Adipocyte (in vitro differentiated cells): ENCODE measurements at places on chromosomes 16 and 17.

DNA sequence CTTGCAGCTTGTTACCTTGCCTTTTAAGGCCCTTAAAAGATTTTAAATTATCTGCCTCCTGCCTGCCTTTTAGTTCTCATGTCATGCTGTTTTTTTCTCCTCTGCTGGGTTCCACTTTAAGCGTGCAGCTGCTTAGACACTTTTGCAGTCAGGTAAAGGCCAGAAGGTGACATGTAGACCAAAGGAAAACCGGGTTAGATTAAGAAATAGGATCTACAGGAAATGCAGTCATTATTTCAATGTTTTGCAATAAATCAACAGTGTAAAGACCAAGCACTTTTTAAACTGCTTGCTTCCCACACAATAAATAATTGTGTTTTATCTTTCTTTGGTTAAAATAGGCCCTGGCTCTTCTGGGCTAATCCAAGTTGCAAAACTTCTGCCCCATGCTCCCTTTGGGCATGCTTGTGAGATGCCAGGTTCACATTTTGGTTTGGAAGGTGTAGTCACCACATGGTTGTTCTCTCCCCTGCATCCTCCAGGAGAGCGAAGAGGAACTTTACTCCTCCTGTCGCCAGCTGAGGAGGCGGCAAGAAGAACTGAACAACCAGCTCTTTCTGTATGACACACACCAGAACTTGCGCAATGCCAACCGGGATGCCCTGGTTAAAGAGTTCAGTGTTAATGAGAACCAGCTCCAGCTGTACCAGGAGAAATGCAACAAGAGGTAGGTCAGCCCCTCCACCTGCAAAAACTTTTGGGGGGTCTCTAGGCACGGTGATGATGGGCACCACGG, 54.9 kb downstream of the SDR42E1 start:
- DNase-seq = peak; percentile 60

- peak; percentile 14 for DNase-seq
These were observed 439.0 kb upstream of the ASIC2 start for GRCh38 chr17:33732116-33732515.

DNA sequence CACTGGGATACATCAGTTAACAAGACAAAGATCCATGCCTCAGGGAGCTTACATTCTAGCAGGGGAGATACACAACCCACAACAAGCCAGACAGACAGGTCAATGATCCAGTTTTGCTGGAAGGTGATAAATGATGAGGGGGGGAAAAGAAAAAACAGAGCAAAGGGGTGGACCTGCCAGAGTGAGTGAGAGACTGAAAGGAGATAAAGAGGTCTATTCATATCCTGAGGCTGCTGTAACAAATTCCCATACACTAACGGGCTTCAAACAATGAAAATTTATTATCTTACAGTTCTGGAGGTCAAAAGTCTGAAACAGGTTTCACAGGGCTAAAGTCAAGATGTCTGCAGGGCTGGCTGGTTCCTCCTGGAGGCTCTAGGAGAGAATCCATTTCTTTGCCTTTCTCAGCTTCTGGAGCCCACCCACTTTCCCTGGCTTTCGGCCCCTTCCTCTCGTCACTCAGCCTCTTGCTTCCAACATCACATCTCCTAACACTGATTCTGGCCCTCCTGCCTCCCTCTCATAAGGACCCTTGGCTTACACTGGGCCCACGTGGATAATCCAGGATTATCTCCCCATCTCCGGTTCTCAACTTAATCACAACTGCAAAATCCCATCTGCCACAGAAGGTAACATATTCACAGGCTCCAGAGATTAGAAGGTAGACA, 81.5 kb downstream of the GAS7 start:
- no peak for DNase-seq

- DNase-seq = no peak
These were observed 107.3 kb downstream of the CMIP start for GRCh38 chr16:81551821-81552304.

- no peak for DNase-seq
These were observed 799.0 kb downstream of the KCNJ2 start for GRCh38 chr17:70968302-70968701.

DNA sequence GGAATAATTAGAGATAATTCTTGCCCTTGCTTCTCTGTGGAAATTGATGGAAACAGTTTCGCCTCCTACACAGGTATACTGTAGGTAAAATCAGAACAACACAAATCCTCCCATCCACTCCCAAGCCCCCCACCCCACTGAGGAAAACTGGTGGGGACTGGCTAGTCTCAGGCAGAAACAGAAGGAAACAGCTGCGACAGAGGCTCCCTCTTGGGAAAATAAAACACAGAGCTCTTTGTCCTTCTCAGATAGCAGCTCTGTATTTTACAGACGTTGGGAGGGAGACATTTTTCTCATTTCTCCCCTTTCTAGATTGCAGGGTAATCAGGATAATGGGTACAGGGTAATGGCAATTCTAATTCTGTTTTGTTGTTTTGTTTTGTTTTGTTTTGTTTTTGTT, 1.1 kb downstream of the SLFN13 start:
- no peak for DNase-seq

- no peak for DNase-seq
These were observed 22.7 kb downstream of the HS3ST3B1 start for GRCh38 chr17:14323522-14323981.

GRCh38 chr17:30379303-30379902, 676 bp downstream of the CPD start:
- DNase-seq = peak; percentile 41

DNA sequence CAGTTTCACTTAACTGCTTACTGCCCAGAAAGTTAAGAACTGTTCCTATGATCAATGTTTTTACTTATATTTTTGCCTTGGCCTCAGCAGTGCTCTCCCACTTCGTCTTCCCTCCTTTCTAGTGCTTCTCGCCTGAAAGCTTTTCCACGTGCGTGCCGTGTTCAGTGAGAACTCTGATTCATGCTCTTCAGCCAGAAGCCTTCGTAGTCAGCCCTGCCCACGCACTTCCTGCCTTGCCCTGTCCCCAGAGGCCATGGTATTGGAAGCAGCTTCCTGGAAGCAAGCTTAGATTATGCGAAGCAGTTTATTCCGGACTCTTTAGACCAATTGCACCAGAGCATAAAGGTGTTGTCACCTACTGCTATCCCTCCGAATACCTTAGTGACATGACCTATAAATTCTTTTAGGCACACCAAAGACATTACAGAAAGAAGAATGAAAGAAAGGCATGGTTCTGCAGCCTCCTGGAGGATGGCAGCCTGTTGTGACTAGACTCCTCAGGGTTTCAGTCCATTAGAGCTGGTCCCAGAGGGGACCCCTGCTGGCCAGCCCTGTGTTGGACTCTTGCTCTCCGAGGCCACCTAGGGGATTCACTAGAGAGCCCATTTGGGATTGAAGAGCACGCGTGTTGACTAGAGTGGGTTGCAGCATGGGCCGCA, 105.2 kb downstream of the RPTOR start:
- peak; percentile 87 for DNase-seq

DNA sequence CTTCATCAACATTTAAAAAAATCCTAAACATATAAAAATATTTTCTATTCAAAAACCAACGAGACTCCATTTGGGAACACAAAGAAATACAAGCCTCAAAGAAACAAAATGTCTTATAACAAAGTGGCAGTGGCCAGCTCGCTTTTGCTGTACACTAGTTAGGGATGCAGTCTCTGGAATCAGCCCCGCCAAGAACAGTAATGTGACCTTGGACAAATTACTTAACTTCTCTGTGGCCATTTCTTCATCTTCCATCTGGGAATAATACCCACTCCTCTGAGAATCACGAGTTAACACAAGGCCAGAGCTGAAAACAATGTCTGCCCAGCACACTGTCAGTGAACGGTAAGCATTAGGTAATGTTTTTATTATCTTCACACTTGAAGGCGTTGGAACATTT, 5.6 kb downstream of the STAT5B start:
- DNase-seq = no peak

- DNase-seq = no peak
These were observed 56.2 kb downstream of the CCDC57 start for GRCh38 chr17:82156284-82156925.

GRCh38 chr16:75252946-75253911, 1.8 kb upstream of the BCAR1 start:
- DNase-seq = peak; percentile 85
